IMR-90 (cell line): ENCODE measurements at places on chromosomes 16 and 17.
A peak's percentile ranks its signal among the peaks of the same experiment; 100 is the strongest.

DNA sequence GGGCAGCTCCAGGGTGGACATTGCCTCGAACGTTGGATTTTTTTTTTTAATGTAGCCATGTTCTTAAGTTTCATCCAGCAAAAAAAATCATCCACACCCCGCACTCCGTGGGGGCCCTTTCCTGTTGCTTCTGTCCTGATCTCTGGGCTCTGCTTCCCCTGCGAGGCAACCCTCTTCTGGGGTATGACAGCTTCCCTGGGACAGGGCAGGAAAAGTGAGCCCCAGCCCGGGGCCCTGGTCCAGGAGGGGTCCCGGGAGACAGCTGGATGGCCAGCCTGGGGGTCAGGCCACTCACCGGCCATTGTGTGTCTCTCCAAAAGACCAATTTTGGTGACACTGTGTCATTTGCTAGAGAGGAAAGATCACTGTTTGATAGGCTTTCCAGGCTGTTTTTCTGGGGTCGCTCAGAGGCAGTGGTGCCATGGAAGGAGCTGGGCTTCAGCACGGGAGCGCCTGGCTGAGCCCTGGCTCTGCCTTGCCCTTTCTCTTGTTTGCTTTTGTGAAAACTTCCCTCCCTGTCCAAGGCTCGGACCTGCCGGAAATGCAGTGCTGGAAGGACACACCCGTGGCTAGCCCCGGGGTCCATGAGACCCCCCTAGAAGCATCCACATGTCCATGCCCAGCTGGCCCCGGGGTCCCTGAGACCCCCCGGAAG, 41.0 kb upstream of the CHMP6 start:
- no peak for DNase-seq

- no peak for DNase-seq
Measured at GRCh38 chr16:2480948-2481347, 6.0 kb downstream of the TBC1D24 start.

DNA sequence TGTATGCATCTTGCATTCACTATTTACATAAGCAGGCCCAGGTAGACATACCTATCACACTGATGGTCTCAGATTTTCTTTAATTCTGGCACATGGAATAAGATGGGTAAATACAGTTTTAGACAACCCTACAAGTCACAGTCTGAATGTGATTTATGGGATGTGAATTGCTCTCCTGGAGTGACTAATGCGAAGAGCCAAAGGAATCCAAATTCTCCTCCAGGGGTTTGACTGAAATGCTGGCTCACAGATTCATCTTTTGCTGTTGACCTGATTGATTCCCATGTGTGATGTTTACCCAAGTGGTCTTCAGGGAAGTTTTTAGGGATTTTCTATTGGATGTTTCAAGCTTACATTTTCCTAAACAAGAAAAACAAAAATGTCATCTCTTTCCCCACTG, 277.9 kb upstream of the MON1B start:
- DNase-seq, result no peak

DNA sequence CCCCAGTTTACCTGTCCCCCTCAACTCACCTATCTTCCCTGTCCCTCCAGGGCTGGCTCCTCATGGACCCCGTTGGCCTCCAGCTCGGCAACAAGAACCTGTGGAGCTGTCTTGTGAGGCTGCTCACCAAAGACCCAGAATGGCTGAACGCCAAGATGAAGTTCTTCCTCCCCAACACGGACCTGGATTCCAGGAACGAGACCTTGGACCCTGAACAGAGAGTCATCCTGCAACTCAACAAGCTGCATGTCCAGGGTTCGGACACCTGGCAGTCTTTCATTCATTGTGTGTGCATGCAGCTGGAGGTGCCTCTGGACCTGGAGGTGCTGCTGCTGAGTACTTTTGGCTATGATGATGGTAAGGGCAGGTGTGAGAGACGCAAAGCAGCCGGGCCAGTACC, 31.3 kb downstream of the NLRC5 start:
- no peak for DNase-seq

DNA sequence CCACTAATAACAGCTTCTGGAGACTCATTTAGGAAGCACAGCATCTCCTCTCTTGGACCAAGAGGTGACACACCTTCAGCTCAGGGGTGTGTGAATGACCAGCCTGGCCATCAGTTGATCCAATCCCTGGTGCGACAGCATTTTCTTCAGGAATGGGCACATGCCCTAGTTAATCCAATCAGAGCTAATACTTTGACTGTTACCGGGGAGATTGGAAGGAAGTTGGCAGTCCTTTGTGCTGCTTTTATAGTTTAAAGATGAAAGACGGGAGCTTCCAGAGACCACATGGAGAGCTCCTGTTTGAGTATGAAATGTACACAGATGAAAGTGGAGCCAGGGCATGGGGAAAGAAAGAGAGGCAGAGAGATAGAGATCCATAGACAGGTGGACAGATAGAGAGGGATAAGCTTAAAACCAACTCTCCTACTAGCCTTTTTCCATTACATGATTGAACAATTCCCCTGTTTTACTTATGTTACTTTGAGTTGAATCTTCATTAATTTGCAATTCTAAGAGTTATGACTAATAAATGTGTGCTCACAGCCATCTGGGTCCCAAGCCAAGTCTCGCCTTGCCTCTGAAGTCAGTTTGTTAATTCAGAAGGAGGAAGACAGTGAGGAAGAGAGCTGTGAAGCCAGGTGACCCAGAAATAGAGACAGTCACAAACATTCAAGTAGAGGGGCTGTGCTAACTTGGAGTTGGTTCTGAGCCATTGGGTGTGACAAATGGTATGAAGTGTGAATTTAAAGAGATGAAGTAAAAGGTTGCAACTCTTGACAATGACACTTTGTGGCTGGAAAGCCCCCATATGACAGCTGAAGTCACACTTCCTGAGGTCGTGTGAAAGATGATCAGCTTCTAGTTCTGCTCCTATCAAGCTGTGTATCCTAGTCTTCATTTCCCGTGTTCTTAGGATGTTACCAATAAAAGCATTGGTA, 120.0 kb upstream of the GOT2 start:
- DNase-seq, result no peak

DNA sequence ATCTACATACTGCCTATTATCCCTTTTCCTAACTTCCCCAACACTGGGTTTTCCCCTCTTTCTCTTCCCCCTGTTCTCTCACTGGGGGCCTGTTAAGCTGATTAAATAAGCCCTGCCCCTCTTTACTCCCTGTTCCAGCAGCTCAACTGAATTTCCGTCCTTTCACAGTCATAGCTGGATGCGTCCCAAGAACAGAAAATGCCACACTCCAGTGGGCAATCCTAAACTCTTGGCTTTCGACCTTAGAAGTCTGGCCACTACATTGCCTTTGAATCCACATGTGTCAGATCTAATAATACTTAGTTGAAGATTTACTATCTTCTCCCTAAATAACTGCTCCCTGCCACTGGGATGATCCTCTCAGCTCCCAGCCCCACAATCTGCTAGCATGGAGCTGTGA, 34.5 kb downstream of the KCNJ16 start:
- DNase-seq, result no peak

DNA sequence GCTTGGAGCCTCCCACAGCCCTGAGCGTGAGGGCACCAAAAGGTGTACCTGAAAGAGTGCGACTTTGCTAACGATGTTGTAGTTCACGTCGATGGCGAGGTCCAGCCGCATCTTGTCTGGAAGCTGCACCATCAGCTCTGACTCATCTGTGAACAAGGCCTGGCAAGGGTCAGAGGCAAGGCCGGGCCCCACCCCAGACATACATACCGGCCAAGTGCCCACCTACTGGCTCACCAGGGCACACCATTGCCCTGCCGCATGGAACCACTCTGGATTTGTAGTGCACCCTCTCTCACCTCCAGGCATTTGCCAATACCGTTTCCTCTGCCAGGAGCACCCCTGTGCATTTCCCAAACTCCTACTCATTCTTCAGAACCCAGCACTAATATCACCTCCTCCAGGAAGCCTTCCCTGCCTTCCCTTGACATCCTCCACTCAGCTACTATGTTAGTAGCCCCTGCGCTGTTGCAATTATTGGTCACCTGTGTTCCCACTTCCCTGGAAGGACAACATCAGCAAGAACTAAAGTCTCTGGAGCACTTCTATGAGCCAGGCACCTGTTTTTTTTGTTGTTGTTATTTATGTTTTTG, 69.4 kb downstream of the CNGB1 start:
- DNase-seq, result no peak

GRCh38 chr17:78675316-78675616, 98.1 kb upstream of the DNAH17 start:
- no peak for DNase-seq

DNA sequence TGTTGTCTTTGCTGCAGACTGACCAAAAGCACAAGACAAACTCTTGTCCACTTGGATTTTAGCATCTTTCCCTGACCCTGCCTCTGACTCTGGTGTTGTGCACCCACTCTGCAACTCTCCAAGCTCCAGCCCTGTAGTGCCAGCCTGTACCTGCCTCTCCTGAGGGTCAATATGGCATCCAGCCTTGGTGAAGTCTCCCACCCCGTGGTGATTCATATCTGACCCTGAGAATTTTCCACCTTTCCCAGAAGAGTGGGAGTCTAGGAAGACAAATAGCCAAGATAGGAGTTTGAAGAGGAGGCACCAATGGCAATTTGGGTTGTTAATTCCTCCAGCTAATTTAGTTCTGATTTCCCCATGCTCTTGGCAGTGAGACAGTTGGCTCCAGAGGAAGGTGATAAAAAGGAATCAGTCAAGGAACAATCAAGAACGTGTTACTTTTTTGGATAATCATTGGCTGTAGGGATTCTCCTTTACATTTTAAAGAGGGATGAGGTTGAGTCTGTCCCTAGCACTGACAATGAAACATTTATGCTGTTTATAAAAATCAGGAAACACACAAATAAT, 416.0 kb downstream of the MAF start:
- no peak for DNase-seq

DNA sequence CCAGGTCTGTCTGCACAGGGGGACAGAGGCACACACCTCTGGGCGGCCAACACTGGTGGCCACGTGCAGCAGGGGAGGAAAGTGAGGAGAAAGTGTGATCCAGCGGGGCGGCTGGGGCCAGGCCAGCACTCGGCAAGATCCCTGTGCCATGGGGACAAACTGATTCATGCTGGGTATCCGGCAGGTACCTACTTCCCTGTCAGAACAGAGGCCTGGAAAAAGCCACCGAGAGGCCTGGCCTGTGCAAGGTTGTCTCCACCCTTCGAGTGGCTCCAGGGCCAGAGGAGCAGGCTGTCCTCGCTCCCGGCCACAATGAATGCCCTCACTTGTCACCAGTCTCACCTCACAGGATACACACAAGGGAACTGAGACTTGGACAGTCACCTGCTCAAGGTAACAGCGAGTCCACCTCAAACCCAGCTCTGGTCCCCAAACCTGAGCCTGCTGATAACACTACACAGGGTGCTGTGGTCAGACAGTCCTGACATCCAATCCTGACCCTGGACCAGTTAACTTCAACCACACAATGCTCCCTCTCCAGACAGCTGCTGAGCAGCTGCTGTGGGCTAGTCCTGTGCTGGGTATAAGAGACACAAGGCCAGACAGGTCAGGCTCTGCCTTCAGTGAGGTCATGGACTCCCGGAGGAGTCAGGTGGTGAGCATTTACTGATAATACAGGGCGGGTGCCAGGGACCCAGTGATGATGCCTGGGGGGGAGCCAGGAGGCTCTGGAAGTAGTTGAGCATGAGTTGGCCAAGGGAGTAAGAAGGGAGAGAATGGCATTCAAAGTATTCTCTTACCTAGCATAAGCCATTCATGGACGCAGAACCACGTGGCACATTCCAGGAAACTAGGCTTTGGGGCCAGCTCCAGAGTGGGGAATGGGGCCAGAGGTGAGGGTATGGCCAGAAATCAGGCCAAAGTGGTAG, 53.0 kb downstream of the VAC14 start:
- DNase-seq, result peak; percentile 16

- DNase-seq, result peak; percentile 39
Measured at GRCh38 chr17:48457080-48457836, 27.2 kb upstream of the SKAP1 start.

DNA sequence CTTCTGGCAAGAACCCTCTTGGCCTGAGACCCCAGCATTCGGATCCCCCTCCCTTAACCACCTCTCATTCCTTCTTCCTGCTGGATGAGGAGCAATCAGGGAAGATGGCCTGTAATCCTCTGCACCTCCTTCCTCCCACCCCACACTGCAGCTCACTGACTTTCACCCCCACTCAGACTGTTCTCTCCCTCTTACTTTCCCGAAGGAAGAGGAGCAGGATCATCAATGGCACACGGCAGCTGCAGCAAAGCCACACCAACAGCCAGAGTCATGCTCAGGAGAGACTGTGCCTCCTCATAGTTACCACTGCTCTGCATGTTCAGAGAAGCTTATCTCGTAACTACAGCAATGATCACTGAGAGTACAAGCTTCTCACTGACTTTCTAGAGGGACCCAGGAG, 10.1 kb upstream of the TMEM101 start:
- no peak for DNase-seq

DNA sequence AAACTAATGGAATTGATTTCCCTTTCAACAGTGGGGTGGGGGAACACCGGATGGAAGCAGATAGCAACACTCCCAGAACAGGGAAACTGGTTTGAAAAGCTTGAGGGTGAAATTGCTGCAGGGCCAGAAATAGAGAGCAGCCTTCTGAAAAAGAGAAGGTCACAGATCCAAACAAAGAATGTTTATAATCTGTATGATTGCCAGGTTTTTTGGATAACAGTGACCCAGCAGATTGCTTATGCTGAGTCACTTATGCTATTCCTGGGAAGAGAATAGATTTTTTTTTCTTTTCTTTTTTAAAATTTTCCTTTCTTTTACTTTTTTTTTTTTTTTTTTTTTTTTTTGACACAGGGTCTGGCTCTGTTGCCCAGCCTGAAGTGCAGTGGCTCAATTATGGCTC, 641.3 kb downstream of the KCNJ2 start:
- peak; percentile 70 for DNase-seq

GRCh38 chr16:57684626-57685358, 9.8 kb upstream of the DRC7 start:
- no peak for DNase-seq

- no peak for DNase-seq
Measured at GRCh38 chr17:54920819-54921218, 20.2 kb downstream of the TOM1L1 start.

GRCh38 chr16:86977076-86977676, 340.0 kb downstream of the C16orf95 start:
- no peak for DNase-seq

GRCh38 chr17:38746004-38746848, 1.9 kb downstream of the PCGF2 start:
- DNase-seq, result no peak

DNA sequence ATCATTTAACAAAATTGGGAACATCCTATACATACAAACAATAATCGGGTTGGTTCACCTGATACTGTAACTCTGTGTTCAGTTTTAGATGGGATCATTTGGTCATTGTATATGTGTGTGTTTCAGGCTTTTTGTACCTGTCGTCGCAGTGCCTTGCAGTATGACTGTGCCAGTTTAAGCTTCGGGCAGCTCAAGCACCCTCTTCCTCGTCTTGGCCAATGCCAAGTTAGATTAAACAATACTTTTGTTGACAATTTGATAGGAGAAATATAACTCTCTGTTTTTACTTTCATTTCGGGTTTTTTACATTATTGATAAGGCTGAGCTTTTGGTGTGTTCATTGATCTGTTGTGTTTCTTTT, 37.0 kb upstream of the ARHGAP17 start:
- no peak for DNase-seq

- DNase-seq, result no peak
Measured at GRCh38 chr17:16943541-16944333, 28.2 kb downstream of the TNFRSF13B start.
